T-helper 2 cell treated with Interferon-gamma antibody and Interleukin-4, amounts not matched to agents 5 μg/mL and 100 μg/mL, for 36 hours (primary cell): ENCODE measurements at places on chromosomes 1 and 21.
A peak's percentile ranks its signal among the peaks of the same experiment; 100 is the strongest.

GRCh38 chr1:39368045-39368444 lies 123.4 kb upstream of the BMP8A start:
- DNase-seq: no peak

- DNase-seq: no peak
Observed at GRCh38 chr1:230632273-230632873, 9.9 kb upstream of the COG2 start.

DNA sequence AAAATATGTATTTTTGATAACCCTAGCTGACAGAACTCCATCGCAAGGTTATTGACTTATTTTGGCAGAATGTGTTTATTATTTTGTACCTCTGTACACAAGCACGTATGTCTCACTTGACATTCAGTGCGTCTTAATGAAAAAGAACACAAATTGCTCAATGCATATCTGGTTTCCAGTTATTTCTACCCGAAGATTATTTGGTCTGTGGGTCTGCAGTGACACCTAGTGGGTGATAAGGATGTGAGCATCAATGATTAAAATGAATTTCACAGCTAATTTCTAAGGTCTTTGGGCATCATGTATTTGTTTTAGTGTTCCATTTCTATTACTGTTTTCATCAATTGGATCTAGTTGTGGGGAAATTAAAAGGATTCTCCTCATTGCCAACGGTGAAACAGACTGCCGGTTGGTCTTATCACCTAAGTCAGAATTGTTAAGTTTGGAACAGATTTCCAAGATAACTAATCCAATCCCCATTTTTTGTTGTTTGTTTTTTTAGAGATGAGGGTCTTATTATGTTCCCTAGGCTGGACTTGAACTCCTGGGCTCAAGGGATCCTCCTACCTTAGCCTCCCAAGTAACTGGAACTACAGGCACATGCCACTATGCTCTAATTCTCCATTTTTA lies 13.9 kb downstream of the DDX20 start:
- DNase-seq: peak; percentile 25

DNA sequence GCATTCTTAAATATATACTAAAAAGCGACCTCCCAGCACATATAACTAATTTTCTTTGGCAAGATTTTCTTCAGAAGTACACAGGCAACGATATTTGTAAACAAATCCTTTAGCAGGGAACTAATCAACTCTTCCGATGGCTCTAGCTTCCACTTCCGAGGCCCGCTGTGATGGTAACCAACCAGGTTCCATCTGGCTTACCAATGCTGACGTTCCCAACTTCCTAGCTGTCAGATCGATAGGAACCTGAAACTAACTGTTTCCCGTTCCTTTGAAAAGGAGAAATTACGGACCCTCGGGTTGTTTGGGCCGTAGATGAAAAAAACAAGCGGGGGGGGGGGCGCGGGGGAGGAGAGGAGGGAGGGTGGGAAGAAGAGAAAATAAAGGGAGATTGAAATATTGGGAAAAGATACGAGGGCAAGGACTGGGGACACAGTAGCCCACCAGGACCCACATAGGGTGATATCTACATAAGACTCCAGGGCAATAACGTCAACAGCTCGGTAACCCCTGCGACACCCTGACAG lies 513 bp downstream of the GTF2B start:
- peak; percentile 29 for DNase-seq

DNA sequence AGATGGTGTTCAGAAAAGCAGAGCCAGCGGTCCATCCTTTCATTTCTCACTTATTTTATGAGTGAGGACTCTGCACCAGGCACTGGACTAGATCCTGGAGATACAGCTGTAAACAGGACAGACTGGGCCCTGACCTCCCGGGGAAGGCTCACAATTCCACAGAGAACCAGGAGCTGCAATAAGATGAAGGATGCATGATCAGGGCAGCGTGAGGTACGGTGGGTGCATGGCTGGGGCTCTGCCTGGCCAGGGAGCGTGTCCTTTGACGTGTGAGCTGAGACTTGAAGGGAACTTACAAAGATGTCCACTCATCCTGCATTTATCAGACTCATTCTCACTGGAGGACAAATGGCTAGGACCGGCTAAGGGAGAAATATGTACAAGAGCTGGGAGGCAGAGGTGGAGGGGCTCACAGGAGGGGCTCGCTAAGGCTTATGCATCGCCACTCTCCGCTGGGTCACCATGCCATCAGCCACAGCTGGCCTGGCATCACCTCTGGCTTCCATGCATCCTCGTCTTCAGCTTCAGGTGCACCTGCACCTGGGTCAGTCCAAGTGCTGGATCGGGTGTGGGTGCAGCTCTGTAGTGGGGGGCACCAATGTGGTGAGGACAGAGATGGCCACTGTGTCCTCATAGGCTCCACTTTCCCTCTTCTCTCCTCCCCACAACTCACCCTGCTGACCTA lies 213.9 kb downstream of the TOMM20 start:
- DNase-seq: no peak

DNA sequence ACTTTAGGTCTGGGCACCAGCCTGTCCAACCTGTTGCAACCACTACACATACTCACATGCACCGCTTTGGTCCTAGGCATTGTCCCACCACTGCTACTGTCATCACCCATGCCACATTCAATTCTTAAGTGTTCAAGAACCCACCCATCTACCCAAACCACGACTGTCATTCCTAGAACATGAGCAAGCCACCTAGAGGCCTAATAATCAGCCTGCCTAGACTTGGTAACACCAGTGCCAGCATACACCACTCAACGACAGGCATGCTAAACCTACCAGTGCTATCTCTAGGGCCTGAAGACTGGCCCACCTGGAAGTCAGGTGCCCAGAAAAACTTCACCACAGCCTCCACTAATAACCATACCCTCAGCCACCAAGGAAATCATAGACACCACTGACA lies 532.8 kb upstream of the DEPDC1 start:
- DNase-seq: no peak

DNA sequence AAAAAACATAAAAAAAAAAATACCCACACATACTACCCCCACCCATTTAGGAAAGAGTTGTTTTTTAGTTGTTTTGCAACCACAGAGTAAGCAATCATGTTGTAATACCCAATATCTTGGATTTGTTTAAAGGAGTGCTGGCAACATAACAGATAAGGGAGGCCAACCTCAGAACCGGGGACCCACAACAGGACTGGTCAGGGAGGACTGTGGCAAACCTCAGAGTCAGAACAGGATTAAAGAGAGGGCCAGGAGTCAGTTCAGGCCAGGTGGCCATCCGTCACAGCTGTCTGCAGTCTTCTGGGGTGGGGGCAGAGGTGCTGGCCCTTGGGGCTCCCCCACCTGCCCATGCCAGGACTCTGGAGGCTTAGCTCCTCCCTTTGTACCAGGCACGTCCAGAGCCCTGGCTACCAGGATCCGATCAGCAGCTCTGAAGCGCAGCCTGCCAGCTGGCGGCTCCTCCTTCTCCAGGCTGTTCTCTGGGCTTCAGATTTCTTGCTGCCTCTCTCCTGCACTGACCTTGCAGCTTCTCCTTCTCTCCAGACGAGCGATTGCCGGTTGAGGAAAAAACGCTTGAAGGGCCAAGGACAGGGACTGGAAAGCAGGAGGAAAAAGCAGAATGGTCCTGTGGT lies 7.9 kb downstream of the H6PD start:
- no peak for DNase-seq

GRCh38 chr1:40383095-40383487 lies 9.6 kb downstream of the SMAP2 start:
- no peak for DNase-seq

GRCh38 chr1:180898441-180899219 lies 14.1 kb upstream of the KIAA1614 start:
- no peak for DNase-seq

DNA sequence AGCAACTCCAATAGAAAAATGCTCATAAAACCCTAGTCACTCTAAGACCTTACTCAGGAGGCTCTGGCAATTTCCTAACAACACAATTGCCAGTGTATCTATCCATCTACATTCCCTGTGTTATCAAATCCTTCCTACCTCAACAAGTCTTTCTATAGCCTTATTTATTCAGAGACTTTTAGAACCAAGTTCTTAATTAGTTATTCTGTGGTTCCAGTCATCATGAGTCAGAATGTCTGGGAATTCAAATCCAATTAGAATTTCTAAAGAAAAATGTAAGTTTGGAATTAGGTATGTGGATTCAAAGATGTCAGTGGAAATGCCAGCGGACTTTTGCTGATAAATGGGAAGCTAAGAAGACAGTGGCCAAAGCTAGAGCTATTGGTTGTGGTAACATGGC lies 302.6 kb upstream of the C1orf87 start:
- DNase-seq: no peak

DNA sequence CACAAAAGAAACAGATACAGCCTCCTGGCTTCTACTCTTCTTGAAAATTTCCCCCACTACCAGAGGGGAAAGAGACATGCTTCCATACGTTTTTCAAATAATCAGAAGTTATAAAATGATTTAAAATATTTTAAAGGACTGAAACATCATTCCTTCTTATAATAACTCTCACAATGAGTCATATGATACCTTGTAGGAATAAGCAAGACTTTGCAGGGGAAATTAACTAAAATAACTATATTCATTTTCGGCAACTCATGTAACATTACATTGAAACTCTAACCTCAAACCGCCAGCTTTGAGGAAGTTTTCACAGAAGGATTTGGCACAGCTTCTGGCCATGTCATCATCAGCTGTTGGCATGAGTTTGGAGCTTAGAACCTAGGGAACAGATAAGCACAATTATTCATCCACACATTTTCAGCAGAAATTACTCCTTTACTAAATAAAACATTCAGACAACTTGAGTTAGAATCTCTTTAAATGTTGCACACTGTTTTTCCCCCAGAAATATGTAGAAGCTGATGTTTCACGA lies 85.9 kb downstream of the USP24 start:
- DNase-seq: no peak

DNA sequence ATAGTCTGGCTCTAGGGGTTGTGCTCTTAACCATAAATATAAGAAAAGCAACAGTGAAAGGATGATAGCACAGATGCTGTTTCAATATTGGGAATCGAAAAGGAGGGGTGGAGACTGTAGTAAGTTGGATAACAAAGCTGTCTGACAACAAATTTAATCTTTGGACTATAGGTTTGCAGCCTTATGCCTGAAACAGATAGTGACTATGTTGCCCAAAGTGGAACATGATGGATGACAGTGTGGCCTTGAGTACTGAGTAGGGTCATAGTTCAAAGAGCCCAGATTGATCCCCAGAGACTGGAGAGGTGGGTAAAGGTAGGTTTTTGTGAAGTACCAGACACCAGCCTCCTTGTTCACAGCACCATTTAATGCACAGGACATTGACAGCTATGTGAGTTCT lies 144.0 kb upstream of the PALMD start:
- no peak for DNase-seq

DNA sequence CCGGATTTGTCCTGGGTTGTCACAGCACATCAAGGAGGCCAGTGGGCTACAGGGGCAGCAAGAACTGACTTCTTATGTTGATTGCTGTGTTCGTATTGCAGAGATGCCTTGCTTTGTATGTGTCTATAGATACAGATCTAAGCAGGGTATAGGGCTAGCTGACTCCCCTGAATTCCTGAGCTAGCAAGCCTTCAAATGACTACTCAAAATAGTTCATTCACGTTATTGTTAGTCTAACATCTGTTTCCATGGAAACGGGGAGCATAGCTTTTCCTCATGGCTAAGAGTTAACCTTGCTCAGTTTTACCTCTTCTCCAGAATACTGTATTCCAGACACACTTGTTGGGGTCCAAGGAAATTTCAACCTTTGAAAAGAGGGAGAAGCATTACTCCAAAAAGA lies 24.1 kb downstream of the TRIM45 start:
- DNase-seq: no peak

- no peak for DNase-seq
Observed at GRCh38 chr1:226870026-226870400, 403 bp upstream of the PSEN2 start.

DNA sequence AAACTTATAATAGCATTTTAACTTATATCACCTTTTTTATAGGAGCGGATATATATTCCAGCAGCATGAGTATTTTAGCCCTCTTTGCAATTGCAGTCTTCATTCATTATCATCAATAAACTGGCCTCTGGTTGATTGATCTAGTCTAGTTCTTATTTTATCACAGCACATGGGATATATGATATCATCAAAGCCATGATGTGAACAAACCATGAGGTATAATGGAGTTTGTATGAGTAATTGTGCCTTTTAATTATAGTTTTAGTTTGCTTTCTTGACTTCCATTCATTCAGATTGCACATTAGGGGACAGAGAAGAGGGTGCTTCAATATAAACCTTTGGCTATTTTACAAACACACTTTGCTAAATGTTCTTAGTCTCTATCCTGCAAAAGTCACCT lies 3.5 kb upstream of the UBR4 start:
- no peak for DNase-seq

- DNase-seq: no peak
Observed at GRCh38 chr1:53959664-53960250, 13.6 kb downstream of the LRRC42 start.

GRCh38 chr21:26491663-26492062 lies 81.4 kb downstream of the CYYR1 start:
- DNase-seq: no peak

- no peak for DNase-seq
Observed at GRCh38 chr1:185821612-185822385, 87.6 kb downstream of the HMCN1 start.

DNA sequence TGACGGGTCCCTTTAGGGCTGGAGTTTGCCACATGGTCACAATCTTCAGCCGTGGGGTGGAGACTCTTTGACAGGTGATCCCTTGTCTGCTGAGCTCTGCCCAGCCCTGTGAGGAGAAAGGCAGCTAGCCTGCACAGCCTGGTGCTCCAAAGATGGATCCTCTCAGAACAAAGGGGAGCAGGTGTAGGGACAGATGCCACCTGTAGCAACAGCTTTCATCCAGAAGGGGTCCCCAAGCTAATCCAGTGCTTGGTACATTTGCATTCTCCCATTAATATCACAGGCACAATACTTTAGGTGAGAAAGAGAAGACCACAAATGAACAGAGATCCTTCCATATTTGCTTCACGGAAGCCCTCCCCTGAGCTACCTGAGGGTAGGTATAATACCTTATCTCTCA lies 93.2 kb downstream of the CCDC185 start:
- no peak for DNase-seq

- no peak for DNase-seq
Observed at GRCh38 chr1:60483509-60483908, 409.9 kb upstream of the C1orf87 start.
